ENCODE measurements at places on chromosomes 12 and 14. TPM values are rescaled to one million over a fixed set of nuclear protein-coding genes. Genes with fewer than 3 reads are reported as not detected.

Gene ZNF385A
- 2.8 TPM for polyA plus RNA-seq

Gene LAG3
- polyA plus RNA-seq: 1.2 TPM

Gene KIF5A
- 0.01 TPM for polyA plus RNA-seq

Gene GAS2L3
- 0.76 TPM for polyA plus RNA-seq

Gene CLEC4D
- polyA plus RNA-seq: 0.08 TPM

Data from liver (tissue), 10 donors.